ENCODE measurements at places on chromosomes 4 and X. TPM values are rescaled to one million over a fixed set of nuclear protein-coding genes. Genes with fewer than 3 reads are reported as not detected.

DNA sequence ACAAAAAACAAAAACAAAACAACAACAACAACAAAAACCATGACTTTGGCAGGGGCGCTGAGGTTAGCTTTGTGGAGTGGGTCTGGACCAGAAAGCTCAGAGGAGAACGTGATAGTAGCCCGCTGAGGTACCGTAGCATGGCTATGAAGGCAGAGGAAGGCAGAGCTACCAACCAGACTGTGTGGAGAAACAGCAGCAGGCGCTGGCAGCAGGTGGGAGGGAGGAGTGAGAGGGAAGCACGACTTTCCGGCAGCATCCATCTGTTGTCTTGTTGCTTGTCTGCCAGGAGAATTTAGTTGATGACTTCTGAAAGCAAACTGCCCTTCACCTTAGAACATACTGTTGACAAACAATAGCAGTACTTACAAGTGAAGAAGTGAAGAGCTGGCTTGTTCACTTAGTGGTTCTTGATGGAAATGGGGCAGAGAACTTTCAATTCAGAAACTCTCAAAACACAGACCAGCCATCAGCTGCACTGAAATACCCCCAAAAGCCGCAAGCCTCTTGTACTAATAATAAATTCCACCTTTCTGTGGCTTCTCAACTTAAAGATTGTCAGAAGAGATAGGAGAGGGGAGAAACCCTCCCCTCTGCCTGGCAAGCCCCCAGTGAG lies 447.2 kb downstream of the SLITRK2 start:
- no peak for DNase-seq

- DNase-seq, result no peak
These were observed 14.3 kb downstream of the CT47C1 start for GRCh38 chrX:119087121-119087520.

- DNase-seq, result no peak
These were observed 67.5 kb downstream of the FIP1L1 start for GRCh38 chr4:53444954-53445353.

DNA sequence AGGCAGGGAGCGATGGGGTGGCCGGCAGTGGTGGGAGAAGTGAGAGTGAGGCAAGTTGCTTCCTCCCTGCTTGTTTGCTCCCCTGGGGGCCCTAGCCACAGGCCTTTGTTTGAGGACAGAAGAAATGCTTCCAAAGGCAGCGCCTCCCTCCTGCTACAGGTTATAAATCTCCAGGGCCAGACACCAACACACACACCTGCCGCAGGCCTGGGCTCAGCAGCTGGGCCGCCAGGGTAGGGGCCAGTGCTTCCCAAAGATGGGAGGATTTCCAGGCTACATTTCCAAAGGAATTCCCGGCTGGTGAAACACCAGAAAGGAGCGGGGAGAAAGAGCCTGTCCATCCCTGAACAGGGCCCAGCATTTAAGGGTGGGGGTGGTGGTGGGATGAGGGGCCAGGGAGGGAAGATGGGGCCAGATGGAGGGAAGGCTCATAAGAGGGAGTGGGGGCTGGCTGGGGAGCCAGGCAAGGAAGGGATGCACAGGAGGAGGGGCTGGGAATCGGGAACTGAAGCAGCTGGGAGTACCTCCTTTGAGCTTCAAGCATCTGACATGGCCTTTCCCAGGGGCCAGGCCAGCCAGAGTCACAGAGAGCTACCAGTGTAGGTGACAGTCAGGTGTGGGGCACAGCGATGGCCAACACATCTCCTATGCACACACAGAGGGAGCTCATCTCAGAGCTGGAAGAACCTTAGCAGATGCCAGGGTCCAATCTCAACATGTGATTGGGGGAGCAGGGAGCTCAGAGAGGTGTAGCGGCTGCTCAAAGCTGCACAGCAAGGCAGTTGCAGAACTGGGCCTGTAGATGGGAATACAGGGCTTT lies 143.9 kb downstream of the PJA1 start:
- no peak for DNase-seq

GRCh38 chrX:39777623-39778025 lies 320.1 kb downstream of the BCOR start:
- no peak for DNase-seq

- no peak for DNase-seq
These were observed 70.2 kb downstream of the CPZ start for GRCh38 chr4:8662776-8663175.

- no peak for DNase-seq
These were observed 66.9 kb upstream of the PHOX2B start for GRCh38 chr4:41815473-41815872.

DNA sequence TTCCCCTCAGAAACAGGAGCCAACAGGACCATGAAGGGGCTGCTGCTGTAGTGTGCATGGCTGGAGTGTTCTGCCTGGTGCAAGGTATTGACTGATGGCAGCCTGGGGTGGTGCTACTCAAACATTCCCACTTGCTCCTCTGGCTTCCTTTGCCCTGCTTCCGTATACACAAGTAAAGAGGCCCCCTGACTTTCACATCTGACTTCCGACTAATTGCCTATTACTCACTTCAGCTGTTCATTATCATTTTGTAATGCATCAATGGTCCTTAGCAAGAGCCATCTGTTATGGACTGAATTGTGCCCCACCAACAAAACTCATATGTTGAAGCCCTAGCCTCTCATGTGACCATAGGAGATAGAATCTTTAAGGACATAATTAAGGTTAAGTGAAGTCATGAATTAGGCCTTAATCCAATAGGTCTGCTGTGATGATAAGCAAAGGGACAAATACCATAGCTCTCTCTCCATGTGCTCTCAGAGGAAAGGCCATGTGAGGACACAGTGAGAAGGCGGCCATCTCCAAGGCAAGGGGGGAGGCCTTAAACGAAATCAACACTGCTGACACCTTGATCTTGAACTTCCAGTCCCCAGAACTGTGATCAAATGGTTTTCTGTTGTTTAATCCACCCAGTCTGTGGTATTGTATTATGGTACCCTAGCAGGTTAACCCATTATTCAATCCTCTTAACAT lies 122.5 kb upstream of the CLNK start:
- no peak for DNase-seq

DNA sequence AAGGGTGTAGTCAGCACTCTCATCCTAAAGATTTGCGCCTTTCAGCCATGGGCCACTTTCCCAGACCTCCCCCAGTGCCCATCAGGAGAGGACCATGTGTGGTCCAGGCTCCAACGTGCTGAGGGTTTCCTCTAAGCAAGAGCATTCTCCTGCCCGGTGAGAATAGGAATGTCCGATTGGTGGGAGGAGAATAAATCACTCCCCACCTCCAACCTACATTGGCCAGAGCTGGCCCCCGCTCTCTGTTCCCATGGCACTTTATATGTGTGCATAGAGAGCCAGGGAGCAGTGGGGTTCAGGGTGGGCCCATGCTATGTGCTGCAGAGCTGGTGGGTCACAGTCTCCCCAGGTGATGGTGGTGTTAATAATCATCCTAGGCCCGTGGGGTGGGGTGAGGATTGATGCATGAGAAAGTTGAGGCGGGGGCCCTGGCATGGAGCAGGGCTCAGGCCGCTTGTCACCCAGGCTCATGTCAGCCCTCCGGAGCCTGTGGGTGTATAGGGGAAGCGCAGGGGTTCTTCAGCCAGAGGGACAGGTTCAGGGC lies 6.8 kb upstream of the SORCS2 start:
- DNase-seq, result no peak

- DNase-seq, result no peak
These were observed 45.4 kb downstream of the SEC24D start for GRCh38 chr4:118790544-118790943.

- DNase-seq, result peak; percentile 51
These were observed 9.7 kb upstream of the CDKN2AIP start for GRCh38 chr4:183434666-183435190.

GRCh38 chrX:44733931-44734330 lies 109.9 kb upstream of the DUSP21 start:
- no peak for DNase-seq

- DNase-seq, result no peak
These were observed 19.6 kb downstream of the COX7B2 start for GRCh38 chr4:46889410-46889809.

- no peak for DNase-seq
These were observed 10.5 kb upstream of the CHRDL1 start for GRCh38 chrX:110806145-110806544.

- no peak for DNase-seq
These were observed 841.3 kb downstream of the PDHA2 start for GRCh38 chr4:96681218-96681617.

DNA sequence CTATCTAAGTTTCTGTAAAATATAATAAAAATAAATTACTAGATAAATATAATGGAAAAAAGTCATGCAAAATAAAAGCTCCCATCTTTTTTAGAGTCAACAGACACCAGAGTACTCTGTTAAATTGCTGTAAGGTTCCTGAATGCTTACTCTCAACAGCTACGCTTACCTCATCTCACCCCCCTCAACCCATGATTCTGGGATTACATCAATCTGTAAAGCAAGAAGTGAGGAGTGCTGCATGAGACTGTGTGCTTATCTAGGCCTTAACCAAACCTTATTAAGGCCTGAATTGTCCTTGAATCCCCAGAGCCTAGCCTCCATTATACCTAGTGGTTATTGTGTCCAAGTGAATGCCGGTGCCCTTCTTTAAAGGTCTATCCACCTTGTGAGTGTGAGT lies 735.8 kb downstream of the RPA4 start:
- DNase-seq, result no peak

GRCh38 chr4:24001486-24002329 lies 111.9 kb upstream of the PPARGC1A start:
- DNase-seq, result no peak

DNA sequence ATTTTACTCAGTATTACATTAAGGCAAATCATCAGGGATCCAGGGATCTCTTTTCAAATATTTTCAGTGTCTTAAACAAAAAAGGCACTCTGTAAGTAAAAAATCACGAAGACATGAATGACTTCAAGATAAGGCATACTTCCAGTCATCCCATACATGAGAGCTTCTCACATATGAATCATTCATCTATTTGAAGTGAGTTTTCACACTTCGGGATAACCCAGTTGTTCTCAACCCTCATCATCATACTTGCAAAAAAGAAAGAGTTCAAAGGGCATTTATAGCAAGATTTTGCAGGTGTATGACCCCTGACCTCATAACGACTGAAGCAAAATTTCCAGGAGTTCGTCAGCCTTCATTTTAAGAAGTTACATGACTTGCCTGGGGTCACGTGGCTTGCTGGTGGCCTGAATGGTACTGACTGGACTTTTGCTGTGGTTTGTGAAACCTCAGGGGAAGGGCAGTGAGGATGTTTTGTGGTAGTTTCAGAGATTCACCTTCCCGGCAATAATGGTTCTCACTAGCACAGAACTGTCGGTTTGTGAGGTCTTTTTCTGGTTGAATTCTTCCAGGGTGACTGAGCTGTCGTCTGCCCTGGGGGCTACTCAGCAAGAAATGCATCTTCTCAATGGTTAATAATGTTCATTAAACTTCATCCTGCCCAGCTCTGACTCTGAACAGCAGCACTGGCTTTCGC lies 115.8 kb upstream of the SHISA3 start:
- DNase-seq, result no peak

- no peak for DNase-seq
These were observed 41.8 kb downstream of the NPY5R start for GRCh38 chr4:163385466-163385865.

DNA sequence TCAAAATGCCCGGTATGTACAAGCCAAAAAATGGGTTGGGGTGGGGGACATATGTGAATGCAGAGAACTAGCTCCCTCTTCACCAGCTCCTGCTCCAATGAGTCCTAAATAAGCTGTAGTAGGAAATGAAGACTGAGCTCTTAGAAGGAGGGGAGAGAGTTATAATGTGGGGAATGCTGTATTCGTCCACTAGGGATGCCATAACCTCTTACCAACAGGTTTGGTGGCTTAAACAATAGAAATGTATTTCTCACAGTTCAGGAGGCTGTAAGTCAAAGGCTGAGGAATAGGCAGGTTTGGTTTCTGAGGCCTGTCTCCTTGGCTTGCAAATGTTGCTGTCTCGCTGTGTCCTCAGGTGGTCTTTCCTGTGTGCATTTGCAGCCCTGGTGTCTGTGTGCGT lies 4.4 kb upstream of the INPP4B start:
- no peak for DNase-seq

DNA sequence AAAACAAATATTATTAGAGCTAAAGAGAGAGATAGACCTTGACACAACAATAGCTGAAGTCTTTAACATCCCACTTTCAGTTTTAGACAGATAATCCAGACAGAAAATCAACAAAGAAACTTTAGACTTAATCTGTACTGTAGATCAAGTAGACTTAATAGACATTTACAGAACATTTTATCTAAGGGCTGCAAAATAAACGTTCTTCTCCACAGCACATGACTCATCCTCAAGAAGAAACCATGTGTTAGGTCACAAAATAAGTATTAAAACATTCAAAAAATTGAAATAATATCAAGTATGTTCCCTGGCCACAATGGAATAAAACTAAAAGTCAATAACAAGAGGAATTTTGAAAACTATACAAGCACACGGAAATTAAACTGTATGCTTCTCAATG lies 1510.3 kb upstream of the PCDH10 start:
- DNase-seq, result no peak

- no peak for DNase-seq
These were observed 155.8 kb downstream of the PPARGC1A start for GRCh38 chr4:23734000-23734399.

GRCh38 chrX:154444755-154445246 lies 860 bp downstream of the FAM50A start:
- DNase-seq, result no peak

GRCh38 chrX:16466640-16467432 lies 183.1 kb upstream of the S100G start:
- no peak for DNase-seq

DNA sequence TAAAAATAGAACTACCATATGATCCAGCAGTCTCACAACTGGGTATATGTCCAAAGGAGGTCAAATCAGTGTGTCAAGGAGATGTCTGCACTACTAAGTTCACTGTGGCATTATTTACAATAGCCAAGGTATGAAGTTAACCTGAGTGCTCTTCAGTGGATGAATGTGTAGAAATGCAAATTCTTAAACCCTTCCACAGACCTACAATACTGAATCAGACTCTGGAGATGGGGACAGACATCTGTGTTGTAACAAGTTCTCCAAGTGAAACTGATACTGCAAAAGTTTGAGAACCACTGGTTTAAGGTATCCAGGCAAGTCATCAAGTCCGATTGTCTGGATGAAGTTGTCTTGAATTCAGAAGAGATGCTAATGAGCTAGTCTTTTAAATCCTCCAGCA lies 38.5 kb downstream of the SMAD1 start:
- no peak for DNase-seq

The RHOH gene
- 74.2 TPM for total RNA-seq

The ZNF157 gene
- total RNA-seq, result not detected

The ADAM29 gene
- total RNA-seq, result not detected

The HAND2 gene
- 22.7 TPM for total RNA-seq

The FAM236D gene
- total RNA-seq, result not detected

The HCFC1 gene
- 137 TPM for total RNA-seq

The GLRA2 gene
- not detected for total RNA-seq

The VEGFD gene
- 0.90 TPM for total RNA-seq

The XKRX gene
- not detected for total RNA-seq

The TIGD4 gene
- 0.41 TPM for total RNA-seq

The CABS1 gene
- not detected for total RNA-seq

The OPHN1 gene
- total RNA-seq, result 3.3 TPM

The CXCR3 gene
- total RNA-seq, result not detected

The FAM184B gene
- 0.15 TPM for total RNA-seq

The GABRB1 gene
- total RNA-seq, result 3.5 TPM

The DAPP1 gene
- not detected for total RNA-seq

The FRAS1 gene
- total RNA-seq, result 0.06 TPM
